ENCODE measurements at places on chromosomes 3 and 15.

DNA sequence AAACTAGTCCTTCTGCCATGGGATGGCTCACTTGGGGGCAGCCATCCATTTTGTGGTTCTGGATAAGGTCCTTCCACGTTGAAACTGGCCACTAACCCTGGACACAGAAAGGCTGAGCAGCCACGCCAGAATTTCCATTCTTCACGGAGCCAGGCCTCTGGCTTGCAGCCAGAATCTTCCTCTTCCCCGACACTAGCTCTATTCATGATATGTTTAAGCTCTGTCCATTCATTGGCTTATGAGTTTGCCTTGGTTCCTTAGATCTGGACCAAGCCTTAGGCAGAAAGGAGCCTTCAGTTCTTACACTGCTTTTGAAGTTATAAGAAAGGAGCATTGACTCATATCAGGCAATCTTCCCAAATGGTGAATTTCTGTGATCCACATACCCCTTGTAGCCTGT lies 288.4 kb upstream of the GOLGA6L4 start:
- no peak for DNase-seq

- DNase-seq = no peak
Measured at GRCh38 chr15:59329091-59329490, 43.6 kb downstream of the MYO1E start.

DNA sequence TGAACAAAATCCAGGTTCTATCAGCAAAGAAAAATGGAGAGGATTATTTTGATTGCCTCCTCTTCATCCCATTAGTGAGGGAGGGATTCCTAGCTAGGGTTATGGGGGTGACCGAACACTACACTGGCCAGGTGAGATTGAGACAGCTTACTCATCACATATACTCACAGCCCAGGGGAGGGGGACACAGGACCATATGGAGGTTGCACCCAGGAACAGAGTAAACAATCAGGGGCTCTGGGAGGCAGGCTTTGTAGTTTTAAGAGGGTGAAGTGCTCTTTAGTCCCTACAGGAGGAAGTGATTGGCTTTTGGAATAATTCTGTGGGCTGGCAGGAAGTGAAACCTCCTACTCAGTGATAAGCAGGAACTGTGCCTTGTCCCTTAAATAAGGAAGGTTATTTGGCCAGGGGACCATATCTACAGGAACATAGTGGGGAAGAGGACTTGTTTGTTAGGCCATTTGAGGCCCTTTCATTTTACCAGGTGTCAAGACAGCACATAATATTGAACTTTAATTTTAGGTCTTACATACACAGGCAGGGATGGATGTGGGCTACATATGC lies 17.5 kb upstream of the KCTD6 start:
- peak; percentile 87 for DNase-seq

DNA sequence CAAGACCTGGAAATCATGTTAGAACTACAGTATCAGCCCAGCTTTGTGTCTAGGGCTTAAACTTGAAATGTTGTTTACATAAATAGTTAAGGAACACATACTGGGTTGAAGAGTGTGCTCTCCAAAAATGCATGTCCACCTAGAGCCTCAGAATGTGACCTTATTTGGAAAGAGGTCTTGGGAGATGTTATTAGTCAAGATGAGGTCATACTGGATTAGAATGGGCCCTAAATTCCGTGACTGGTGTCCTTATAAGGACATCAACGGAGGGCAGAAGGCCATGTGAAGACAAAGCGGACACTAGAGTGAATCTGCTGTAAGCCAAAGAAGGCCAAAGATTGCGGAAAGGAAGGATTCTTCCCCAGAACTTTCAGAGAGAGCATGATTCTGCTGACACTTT lies 759.2 kb upstream of the CFAP20DC start:
- DNase-seq = no peak

GRCh38 chr3:50155891-50156290 lies 767 bp downstream of the SEMA3F start:
- DNase-seq = no peak

- DNase-seq = no peak
Measured at GRCh38 chr3:97927704-97928103, 44.5 kb downstream of the RIOX2 start.

GRCh38 chr3:120498556-120499346 lies 48.0 kb upstream of the FSTL1 start:
- DNase-seq = peak; percentile 95

GRCh38 chr15:34258151-34258550 lies 33.3 kb downstream of the EMC4 start:
- no peak for DNase-seq

GRCh38 chr15:78391781-78392180 lies 46.2 kb upstream of the IREB2 start:
- DNase-seq = no peak

GRCh38 chr15:33374226-33374914 lies 63.6 kb downstream of the RYR3 start:
- peak; percentile 27 for DNase-seq

- DNase-seq = no peak
Measured at GRCh38 chr3:101311676-101312075, 8.7 kb downstream of the IMPG2 start.

DNA sequence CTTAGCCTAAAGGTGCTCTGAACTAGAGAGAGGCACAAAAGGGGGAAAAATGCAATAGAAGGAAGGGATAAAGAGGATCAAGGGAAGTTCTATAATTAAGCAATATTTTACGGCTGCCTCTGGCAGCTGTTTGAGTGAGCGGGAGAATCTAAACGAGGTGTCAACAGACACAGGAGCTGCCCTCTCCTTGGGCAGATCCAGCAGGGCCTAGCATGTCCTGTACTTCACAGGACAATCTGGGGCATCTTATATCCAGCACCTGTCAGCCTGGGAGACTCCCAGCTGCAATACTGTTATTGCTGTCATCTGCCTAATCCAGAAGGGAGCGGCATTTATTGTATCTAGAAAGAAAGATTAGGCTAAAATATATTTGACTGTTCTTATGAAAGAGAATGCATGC lies 68.9 kb downstream of the WWTR1 start:
- no peak for DNase-seq

- DNase-seq = peak; percentile 42
Measured at GRCh38 chr3:77038468-77038929, 1.4 kb upstream of the ROBO2 start.
